Activated CD4-positive, alpha-beta T cell treated with anti-CD3 and anti-CD28 coated beads for 36 hours (primary cell): ENCODE measurements at places on chromosomes 5 and 9. TPM values are rescaled to one million over a fixed set of nuclear protein-coding genes. Genes with fewer than 3 reads are reported as not detected.

The ENTPD8 gene
- total RNA-seq, result not detected

The TAF11L5 gene
- total RNA-seq, result not detected

The KCNT1 gene
- total RNA-seq, result not detected

GRCh38 chr9:136019041-136019680 lies 58.0 kb upstream of the UBAC1 start:
- DNase-seq, result no peak

DNA sequence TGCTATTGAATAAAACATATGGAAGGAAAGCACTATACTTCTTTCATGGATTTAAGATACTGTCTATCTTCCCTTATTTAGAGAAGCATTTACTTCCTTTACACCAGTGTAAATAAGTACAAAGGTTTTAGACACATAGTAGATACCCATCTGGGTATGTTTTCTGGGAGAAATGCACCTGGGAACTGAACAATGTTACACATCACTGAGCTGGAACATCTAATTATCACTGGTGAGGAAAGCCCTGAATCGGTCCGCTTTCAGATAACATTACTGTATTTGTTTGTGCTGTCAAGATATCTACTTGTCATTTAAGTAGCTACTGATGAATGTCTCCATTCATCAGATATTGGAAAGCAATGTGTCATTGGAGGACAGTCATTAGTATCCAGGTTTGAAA lies 964.7 kb upstream of the PTPRD start:
- no peak for DNase-seq

DNA sequence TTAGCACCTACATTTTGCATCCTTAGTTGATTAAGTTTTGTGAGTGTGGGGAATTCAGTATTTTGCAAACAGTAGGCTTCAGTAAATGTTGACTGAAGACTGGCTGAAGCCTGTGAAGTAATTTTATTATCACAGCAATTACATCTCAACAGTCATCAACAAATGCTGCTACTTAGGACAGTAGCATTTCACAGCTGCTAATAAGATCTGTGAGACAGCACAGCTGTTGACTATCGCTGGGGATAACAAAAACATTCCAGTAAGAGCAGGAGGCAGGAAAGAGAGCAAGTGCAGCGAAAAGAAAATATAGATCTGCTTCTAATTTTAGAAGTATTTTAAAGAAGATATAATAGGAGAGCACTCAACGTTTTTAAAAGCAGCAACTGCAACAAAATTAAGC lies 117.3 kb upstream of the FGF10 start:
- DNase-seq, result no peak
